Neural progenitor cell (in vitro differentiated cells): ENCODE measurements at places on chromosomes 13 and 19.

- DNase-seq: no peak
Observed at GRCh38 chr13:74061926-74062595, 72.1 kb downstream of the KLF12 start.

DNA sequence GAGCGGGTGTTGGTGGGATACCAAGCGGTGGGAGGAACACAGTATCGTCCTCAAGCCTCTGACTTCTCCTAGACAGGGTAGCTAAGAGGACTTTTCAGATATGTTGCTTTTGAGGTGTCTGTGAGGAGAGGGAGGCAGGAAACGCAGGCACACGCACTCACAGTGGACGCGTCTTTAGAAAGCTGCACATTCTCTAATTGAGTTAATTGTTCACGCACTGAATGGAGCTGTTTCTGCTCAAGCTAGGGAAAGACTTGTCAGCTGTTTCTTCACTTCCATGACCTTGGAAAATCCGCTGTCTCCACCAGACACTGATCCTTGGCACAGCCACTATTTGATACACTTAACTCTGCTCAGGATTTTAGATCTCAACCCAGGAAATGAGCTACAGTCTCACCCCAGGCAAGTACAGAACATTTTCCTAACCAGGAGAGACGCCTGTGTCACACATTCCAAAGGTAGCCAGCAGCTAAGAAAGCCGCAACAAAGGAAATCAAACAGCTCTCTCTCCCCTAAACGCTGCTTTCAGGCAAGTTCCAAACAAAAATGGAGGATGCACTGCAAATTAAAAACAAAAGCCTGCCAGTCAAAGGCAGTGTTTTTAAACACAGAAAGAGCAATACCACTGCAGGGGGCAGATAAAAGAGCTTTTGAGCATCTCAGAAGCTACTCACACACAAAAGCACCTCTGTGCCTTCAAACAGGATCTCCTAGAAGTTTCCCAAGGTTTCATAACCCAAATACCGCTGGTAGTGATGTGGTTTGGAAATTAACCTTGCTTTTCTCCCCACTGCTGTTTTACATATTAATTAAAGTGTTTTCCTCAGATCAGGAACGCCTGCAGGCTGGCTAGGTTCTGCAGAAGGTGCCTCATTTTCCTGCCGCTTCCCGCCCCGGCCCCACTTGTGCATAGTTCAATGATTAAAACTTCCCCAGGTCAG, 57.3 kb downstream of the IRS2 start:
- peak; percentile 69 for DNase-seq

GRCh38 chr13:32409561-32410421, 18.1 kb downstream of the N4BP2L1 start:
- peak; percentile 60 for DNase-seq

DNA sequence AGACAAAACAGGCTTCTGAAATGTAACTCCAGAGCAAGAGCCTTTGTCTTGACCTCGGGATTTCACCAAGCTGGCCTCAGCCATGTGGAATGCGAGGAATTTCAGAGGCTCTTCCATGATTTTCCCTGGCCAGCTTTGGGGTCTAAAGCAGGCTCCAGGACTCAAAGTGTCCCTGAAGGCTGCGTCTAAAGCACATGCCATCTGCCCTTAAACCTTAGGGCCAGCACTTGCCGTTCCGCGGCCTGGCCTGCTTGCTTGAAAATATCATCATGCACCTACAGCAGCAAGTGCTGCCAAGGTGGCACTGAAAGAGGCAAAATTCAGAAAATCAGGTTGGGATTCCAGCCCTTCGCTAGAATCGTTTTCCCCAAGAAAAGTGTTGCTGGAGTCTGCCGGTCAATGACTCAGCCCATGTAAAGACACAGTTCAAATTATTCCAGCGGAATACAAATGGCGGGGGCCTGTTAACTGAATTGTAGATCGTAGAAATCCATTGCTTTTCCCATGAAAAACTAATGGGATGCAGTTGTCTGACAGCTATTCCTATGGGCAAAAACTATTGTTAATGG, 105.7 kb upstream of the RAP2A start:
- peak; percentile 90 for DNase-seq

DNA sequence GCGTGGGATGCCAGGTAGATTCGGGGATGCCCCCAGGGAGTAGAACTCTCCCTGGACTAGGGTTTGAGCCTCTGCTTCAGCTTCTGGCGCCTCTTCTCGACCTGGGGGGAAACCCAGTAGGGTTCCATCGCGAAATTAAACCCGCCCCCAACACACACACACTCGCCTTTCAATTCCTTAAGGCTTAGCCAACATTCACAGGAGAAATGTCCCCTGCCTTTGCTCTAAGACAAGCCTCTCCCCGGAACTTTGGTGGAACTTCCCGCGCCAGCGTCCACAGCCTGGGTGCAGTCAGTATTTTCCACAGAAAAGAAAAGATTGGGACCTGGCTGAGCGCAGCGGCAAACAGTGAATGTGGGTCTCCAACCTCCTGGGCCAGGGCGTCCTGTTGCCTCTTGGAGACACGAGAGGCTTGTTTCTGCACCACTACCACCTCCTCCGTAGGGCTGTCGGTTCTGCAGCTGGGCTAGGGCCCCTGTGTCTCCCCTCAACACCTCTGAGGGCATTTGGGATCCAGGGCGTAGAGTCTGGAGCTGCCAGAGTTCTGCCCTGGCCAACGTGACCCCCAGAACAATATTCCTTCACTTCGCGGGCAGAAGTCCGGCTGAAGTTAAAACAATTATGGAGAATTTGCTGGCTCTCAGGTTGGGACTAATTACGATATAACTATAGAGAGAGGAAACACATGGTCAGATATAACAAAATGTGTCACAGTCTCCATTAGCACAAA, 3.2 kb downstream of the PDX1 start:
- no peak for DNase-seq

- no peak for DNase-seq
Observed at GRCh38 chr13:26488236-26489003, 69.1 kb upstream of the WASF3 start.

GRCh38 chr19:46841458-46842083, 9.1 kb downstream of the AP2S1 start:
- no peak for DNase-seq

DNA sequence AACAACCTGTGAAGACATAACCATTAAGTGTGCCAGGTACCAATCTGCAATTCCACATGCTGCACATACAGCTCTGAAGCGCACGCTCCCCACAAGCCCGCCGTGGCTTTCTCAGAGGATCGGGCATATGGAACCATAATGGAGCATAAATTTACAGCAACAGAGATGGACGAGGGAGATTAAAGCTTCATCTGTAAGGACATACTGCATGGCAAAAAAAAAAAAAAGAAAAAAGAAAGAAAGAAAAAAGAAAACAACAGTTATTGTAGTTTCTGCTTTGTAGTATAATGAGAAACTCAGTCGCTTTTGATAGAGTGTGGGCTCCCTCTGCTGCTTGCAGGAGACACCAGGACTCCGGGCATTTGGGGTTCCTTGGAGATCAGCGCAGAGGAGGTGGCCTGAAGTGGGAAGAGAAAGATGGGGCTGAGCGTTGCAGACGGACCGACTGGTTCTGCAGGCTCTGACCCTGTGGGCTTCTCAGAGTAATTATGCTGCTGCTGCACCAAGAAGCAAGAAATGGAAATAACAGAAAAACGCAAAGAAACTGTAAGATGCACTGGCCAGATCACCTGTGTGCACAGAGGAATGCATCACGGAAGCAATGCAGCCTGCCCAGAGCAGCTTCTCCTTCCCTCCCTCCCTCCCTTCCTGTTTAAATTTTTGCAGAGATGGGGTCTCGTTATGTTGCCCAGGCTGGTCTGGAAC, 10.8 kb upstream of the PDCD5 start:
- peak; percentile 81 for DNase-seq

- no peak for DNase-seq
Observed at GRCh38 chr13:52984881-52985363, 43.7 kb upstream of the OLFM4 start.

- no peak for DNase-seq
Observed at GRCh38 chr13:109165417-109165904, 536.0 kb downstream of the MYO16 start.

DNA sequence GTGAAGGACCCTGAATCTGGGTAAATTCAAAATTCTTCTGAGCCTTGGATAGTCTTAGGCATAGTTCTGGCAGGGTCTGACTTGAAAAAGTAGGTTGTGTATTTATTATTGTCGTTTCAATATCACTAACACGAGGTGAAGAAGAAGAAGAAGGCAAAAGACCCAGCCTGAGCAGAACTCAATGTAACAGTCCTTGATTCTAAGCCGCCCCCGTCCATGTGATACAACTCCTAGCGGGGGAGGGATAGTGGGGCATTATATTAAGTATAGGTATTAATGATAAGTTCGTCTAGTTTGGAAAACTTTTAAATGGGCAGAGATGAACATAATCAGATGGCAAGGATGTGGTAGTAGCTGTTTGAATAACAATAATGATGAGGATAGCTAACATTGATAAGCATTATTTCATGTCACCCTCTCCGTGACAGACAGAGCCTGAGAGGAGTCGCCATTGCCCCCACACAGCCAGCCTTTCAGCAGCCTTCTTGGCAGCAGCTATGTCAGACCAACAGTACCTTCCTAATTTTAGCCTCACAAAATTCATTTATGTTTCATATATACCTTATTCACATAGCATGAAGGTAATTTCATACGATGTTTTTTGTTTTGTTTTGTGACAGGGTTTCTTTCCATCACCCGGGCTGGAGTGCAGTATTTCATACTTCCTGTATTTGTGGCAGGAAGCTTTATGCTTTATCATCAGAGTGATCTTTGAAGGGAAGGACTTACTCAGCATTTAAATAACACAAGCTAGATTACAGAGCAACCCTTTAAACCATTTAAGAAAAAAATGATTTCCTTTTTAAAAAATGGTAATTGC, 64.4 kb upstream of the NPAS1 start:
- DNase-seq: no peak

DNA sequence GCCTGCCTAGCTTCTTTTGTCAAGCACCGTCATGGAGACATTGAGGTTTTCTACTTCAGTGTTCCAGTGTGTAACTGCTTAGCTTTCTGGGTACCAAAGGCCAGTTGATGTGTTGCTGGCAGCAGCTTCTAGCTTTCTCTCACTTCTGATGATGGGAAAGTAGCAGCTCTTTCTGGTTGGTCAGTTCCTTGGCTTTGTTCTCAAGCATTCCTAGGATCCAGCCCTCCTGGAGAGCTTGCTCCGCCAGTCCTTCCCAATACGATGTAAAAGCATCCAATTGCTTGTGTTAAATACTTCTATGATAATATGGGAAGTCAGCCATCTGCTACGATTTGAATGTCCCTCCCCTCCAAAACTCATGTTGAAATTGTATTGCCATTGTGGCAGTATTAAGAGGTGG, 182.8 kb downstream of the UGGT2 start:
- DNase-seq: peak; percentile 33

GRCh38 chr19:39469036-39469435, 11.6 kb upstream of the TIMM50 start:
- DNase-seq: no peak

GRCh38 chr19:7985481-7985911, 19.9 kb downstream of the ELAVL1 start:
- DNase-seq: no peak

GRCh38 chr13:19955873-19956559, 2.5 kb upstream of the ZMYM2 start:
- no peak for DNase-seq

GRCh38 chr13:26653310-26653709, 95.8 kb downstream of the WASF3 start:
- no peak for DNase-seq

DNA sequence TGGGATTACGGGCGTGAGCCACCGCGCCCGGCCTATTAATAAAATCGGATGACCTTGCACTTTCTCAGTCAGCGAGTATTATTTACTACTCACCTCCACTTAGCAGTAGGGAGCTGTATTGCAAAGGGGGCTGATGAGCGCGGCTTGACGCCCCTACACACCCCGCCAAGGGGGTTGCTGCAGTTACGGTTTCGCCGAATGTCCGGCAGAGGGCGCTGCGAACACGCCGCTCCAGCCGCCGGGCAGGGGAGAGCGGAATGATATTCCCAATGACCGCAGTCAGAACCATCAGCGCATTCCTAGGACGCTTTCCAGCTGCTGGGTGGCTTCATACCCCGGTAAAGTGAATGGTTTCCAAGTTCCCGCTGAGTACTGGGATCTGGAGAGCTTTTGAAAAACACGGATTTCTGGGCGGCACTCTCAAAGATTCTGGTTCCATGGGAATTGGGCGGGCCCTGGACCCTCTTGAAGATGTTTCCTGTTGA, 30.0 kb upstream of the TPT1 start:
- peak; percentile 87 for DNase-seq

GRCh38 chr13:43431841-43432240, 354.9 kb downstream of the ENOX1 start:
- DNase-seq: no peak

DNA sequence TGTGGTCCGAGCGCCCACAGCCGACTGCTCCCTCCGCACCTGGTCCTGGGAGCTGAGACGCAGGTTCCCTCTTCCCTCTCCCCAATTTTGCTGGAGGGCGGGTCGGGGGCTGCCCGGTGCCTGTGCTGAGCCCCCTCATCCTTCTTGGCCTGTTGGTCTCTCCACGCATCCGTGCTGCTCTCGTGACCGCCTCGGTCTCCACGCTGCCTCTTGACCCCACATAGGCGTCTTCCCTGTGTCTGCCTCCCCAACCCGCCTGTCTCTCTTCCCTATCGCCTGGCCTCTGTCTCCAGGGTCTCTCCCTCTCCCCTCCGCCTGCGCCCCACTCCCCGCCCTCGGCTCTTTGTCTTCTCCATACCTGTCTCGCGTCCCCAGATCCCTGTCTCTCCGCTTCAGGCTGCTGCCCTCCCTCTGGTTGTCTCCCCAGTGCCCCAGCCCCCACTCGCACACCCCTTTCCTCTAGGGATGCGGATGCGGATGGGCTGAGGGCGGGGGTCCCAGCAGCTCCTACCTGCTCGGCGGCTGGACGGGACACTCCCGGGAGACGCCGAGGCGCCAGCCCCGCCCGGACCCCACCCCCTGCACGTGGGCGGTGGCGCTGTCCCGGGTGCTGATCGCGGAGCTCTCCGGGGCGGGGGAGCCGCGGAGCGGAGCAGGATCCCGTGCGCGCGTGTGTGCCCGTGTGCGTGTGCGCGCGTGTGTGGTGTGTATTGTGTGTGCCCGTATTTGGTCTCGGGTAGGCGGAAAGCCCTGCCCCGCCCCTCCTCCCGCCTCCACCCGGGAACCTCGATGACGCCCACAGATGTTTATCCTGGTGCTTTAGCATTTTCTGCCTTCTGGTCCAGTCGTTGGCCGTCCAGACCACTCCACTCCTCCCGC, at the start of gene SYT5:
Gene SYT5 (minus strand): TSS at position 684 of the 879 bp plus-strand sequence. CDS start 1,248 bp downstream, outside the sequence.
- DNase-seq: peak; percentile 82

DNA sequence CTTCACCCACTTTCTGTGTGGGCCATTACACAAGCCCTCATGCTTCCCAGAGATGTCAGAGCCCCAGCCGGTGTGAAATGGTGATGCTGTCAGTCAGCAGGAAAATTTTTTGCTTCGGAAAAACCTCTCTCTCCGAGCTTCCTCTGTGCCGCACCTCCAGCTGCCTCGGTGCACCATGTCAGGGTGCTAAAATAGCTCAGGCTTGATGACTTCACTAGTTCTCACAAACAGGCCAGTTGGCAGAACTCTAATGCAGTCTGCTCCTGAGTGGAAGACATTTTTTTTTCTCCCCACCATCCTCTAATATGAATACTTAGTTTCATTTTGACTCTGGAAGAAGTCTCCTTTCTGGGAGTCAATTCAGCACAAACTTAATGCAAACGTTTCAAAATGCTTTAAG, 71.3 kb downstream of the KLF12 start:
- DNase-seq: no peak

- DNase-seq: no peak
Observed at GRCh38 chr13:91622778-91623550, 224.5 kb downstream of the GPC5 start.

- DNase-seq: no peak
Observed at GRCh38 chr19:35088131-35088913, 27.3 kb upstream of the FXYD3 start.
